ENCODE measurements at places on chromosomes 5 and 9.

DNA sequence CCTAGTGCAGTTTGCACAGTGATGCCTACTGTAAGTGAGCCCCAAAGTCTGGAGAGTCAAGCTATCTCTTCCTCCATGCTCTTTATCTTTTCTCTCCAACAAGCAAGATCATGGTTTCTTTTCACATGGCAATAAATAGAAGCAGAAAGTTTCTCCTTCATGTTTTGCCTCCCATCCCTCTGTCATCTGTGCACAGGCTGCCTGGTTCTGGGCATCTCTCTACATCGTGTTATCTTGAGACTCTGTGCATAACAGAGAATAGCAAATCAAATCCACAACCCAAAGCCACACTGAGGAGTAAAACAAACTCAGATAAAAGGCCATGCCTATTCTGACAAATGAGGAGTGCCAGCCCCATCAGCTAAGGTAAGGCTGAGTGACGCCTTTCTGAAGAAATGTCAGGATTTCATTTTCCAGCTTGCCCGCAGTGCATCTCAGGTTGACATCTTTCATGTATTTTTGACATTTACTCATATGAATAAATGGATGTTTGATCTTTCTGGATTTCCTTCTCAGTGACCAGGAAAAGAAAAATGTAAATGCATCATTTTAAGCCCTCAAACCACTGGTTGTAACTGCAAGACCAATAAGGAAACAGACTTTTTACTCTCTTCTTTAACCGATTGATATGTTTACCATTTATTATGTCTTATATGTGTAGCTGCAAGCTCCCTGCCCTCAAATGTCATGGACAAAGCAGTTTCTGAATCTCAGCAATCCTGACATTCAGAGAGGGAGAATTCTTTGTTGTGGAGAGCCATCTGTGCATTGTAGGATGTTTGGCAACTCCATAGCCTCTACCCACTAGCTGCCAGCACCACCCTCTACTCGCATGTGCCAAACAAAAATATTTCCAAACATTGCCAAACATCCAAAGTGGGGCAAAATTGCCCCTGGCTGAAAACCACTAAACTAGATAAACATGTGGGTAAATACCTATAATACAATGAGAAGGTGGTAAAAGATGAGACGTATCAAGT lies 49.2 kb upstream of the ACO1 start:
- DNase-seq = no peak

- DNase-seq = no peak
Measured at GRCh38 chr9:126564128-126564527, 49.6 kb upstream of the LMX1B start.

GRCh38 chr9:88420227-88420626 lies 32.0 kb downstream of the SPIN1 start:
- no peak for DNase-seq

- no peak for DNase-seq
Measured at GRCh38 chr9:35464141-35465025, 25.5 kb upstream of the RUSC2 start.

- DNase-seq = no peak
Measured at GRCh38 chr5:169805937-169806700, 169.0 kb downstream of the DOCK2 start.

DNA sequence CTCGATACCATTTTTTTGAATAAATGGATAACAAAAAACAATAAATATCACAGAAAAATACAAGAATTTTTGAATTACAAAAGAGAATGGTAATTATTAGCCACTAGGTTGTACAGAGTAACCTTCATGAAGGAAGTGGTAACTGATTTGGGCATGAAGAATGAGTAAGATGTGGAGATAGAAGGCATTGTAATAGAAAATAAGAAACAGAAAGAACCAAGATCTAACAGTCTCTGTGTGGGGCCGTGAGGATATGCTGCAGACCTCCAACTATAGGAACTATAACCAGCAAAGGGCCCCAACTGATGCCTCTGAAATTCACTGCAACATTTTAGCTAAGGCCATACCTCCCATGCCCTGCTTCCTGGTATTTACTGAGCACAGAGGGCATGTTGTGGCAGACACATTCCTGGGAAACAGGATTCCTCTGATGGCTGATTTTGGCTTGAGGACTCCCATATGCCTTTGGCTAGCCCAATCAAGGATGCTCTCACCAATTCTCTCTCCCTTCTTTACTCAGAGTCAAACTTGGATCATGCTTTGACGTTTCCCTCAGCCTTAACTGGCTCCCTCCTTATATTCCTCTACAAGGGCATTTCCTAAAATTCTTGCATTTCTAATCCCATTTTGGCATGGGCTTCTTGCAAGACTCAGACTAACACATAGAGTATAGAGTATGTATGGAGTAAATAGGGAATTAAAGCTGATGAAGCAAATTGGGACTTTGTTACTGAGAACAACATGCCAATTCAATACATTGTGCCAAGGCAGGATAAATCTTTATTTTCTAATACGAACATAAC lies 208.9 kb downstream of the PDE4D start:
- DNase-seq = no peak

DNA sequence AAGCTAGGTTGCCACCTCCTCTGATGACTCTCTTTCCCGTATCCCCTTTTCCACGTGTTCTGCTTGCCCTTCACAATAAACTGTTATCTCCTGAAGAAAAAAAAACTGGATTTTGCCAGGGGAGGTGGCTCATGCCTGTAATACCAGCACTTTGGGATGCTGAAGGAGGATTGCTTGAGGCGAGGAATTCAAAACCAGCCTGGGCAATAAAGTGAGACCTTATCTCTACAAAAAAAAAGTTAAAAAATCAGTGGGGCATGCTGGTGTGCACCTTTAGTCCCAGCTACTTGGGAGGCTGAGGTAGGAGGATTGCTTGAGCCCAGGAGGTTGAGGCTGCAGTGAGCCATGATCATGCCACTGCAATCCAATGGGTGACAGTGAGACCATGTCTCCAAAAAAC lies 81.7 kb upstream of the IL6ST start:
- DNase-seq = no peak

GRCh38 chr5:37774912-37775483 lies 64.8 kb downstream of the GDNF start:
- no peak for DNase-seq

GRCh38 chr5:68074048-68074632 lies 141.4 kb upstream of the PIK3R1 start:
- DNase-seq = no peak

DNA sequence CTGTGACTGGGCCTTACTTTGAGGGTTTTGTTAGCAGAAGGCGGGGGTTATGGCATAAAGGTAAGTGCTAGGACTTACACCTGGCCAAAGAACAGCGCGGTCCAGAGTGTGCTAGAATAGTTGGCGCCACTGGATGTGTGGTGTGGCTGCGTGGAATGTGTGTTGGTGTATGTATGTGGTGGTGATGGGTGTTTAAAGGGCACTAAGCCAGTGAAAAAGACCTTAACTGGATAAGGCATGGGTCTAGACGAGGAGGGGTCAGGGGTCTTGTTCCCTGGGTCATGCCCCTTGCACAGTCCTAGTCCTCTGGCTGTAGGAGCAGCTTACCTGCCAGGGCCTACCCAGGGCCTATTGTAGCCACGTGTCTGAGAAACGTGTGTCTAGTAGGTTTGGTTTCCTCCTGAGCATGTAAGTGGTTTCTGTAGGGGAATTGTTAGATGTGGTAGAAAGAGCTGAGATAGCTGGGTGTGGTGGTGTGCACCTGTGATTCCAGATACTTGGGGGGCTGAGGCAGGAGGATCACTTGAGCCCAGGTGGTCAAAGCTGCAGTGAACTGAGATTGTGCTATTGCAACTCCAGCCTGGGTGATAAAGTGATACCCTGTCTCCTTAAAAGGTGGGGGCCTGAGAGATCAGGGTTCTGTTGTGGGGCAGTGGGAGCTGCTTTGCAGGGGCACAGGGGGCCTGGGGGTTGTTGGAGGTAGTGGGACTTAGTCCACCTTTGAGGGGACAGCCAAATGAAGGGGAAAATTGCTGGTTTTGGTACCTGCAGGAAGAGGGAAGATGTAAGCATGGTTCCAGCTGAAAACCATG lies 55.2 kb downstream of the HSPA4 start:
- no peak for DNase-seq

- no peak for DNase-seq
Measured at GRCh38 chr9:93025736-93026135, 32.8 kb upstream of the SUSD3 start.

GRCh38 chr5:17434982-17435381 lies 63.0 kb upstream of the TAF11L2 start:
- no peak for DNase-seq

DNA sequence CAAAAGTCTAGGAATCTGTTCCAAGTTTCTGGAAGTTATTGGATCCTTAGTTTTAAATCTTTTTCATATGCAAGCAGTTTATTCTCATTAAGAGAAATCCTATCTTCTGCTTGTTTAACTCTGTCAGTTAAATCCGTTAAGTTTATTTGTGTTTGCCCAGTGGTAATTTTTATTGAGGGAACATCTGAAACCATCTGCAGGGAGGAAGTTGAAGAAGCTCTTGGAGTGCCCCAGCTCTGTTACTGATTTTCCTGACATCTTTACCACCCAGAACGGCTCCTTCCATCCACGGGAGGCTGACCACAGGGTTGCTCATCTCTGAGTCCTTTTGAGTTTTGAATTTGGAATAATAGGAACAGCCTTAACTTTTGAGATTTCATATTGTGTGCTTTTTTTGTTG lies 99.9 kb upstream of the ZNF618 start:
- DNase-seq = no peak

- peak; percentile 15 for DNase-seq
Measured at GRCh38 chr9:98255061-98255577, 330 bp downstream of the TBC1D2 start.

Data from globus pallidus (tissue), 1 donor.